Dermis microvascular lymphatic vessel endothelial cell (primary cell): ENCODE measurements at places on chromosomes 5 and 9. TPM values are rescaled to one million over a fixed set of nuclear protein-coding genes. Genes with fewer than 3 reads are reported as not detected.

GRCh38 chr9:133023117-133023890, 7.5 kb upstream of the GTF3C5 start:
- no peak for DNase-seq

GRCh38 chr5:66647146-66647856, 51.1 kb downstream of the MAST4 start:
- no peak for DNase-seq

DNA sequence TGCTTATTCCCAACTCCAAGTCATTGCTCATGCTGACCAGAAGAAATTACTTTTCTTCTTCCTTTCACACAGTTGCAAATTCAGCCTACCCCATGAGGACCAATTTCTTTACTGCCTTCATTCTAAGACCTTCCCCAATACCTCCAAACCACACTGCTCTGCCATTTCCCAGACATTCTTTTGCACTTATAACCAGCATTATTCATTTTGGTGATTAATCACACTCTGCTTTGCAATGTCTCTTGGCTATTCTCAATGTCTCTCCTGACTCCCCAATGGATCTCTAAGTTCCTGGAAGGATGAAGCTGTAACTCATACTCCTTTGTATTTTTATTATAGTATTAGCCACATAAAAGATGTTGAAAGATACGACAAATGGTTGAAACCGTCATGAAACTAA, 105.7 kb upstream of the RANBP3L start:
- DNase-seq: no peak

DNA sequence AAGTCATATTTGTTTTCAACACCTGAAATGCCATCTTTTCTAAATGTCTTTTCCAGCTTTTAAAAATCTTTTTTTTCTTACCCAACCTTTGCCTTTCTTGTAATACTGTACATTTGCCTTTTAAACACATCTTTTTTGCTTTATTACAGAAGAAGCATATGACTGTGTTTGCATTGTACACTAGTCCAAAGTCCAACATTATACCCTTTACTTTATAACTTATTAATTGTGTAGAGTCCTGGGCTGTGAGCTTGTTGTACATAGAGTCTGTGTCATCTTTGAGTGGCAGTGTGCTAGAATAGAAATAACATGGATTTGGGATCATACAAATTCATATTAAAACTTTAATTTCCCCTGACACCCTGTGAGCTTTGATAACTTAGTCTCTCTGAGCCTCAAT, 23.7 kb downstream of the CWC27 start:
- no peak for DNase-seq

DNA sequence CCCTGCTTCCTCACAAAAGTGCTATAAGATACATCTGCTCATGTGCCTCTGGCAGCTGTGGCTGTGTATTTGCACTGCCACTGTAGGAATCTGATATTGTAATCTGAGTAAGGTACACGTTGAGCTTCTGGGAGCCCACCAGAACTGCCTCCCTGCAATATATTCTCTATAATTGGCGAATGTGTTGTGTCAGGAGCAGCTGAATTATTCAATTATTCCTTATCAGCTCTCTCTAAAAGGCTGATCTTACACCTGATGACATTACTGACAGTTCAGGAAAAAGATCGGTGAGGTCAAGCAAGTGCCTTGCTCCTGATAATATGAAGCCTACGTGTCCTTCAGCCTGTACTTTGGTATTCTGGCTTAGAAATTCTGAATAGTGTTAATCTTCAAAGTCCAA, 1015.0 kb downstream of the CDH9 start:
- DNase-seq: no peak

FBN2 gene
- 0.13 and 0.38 TPM in 2 replicates for total RNA-seq
